Activated CD4-positive, alpha-beta T cell treated with anti-CD3 and anti-CD28 coated beads, Interleukin-2, amount 50 U/mL, for 48 hours (primary cell): ENCODE measurements at places on chromosomes 16 and 17.

GRCh38 chr16:14324581-14324980 is 253.5 kb downstream of the MRTFB start:
- no peak for DNase-seq

DNA sequence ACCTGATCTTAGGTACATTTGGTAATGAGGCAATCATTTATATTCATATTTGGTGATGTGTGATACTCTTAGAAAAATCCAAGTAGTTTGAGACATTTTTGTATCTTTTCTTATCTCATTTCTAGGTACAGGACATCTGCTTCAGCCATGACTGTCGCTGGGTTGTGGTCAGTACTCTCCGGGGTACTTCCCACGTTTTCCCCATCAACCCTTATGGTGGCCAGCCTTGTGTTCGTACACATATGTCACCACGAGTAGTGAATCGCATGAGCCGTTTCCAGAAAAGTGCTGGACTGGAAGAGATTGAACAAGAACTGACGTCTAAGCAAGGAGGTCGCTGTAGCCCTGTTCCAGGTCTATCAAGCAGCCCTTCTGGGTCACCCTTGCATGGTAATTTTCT is 312.2 kb downstream of the BCAS3 start:
- DNase-seq, result no peak

DNA sequence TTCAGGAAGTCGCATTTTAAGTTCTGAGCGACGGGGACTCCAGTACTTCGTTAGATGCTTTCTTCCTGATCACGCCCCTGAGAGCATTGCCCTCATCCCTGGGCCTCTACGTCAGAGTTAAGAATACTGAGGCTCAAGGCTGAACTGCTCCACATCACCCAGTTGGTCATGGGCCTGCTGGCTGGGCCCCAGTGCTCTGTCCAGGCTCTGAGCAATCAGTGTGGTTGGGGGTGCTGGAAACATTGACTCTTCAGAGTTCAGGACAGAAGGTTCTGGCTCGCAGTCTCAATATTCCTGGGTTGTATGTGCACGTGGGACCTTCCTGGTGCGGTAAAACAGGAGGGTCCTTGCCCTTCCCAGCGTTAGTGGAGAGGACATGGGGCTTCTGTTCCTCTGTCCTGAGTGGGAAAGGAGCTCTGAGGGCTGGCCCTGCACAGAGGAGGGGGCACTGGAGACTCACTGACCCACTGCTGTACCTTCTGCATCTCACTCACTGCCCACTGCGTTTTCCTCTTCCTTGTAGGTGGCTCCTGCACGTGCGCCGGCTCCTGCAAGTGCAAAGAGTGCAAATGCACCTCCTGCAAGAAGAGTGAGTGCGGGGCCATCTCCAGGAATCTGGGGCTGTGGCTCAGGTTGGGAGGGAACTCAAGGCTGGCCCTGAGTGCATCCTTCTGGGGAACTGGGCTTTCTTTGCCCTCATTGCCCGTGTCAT is 518 bp downstream of the MT1E start:
- DNase-seq, result no peak

GRCh38 chr17:78933025-78933958 is 8.1 kb upstream of the TIMP2 start:
- peak; percentile 54 for DNase-seq

DNA sequence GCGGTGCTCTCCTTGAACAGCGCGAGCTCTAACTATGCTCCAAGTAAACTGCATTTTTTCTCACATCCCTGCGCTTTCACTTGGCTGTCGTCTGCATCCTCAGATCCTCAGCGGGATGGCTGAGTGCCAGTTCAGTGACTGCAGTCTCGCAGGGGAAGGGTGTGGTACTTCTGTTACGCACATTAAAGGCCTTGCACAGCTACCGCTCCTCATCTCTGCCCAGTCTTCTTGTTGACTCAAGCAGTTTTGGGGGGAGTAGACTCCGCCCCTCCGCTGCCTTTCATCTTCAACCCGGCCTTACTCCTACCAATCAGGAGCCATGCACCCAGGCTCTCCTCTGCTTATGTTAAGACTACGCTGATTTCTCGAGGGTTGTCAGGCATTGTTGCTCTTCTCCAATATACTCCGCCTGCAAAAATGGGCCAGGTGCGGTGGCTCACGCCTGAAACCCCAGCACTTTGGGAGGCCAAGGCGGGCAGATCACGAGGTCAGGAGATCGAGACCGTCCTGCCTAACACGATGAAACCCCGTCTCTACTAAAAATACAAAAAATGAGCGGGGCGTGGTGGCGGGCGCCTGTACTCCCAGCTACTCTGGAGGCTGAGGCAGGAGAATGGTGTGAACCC is 10.0 kb downstream of the ATP5PD start:
- DNase-seq, result peak; percentile 78

DNA sequence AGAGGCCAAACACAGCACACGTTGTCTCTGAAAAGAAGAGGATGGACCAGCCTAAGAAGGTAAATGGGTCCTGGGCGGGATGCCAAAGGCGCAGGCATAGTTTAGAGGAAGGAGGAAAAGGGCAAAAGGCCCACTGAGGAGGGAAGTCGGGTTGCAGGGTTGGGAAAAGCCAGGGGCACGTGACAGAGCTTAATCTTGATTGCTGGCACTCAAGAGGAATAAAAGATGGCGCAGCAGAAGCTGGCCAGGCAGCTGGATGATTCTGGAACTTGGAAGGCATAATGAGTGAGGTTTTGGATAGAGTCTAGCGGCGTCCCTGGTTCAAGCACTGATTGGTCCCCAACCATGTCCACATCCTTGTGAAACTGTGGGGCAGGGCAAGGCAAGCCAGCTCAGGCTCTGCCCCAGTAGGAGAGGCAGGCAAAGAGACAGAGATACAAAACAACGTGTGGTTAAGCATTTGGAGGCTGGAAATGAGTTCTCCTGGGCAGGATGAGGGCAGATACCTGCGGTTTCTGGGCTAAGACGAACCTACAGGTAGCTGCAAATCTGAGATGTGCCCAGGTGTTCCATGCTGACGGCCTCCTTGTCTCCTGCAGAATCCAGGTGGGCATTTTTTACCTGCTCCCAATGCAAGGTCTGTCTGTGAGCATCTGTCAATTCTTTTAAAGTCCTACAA is 52.7 kb upstream of the CIBAR2 start:
- no peak for DNase-seq

DNA sequence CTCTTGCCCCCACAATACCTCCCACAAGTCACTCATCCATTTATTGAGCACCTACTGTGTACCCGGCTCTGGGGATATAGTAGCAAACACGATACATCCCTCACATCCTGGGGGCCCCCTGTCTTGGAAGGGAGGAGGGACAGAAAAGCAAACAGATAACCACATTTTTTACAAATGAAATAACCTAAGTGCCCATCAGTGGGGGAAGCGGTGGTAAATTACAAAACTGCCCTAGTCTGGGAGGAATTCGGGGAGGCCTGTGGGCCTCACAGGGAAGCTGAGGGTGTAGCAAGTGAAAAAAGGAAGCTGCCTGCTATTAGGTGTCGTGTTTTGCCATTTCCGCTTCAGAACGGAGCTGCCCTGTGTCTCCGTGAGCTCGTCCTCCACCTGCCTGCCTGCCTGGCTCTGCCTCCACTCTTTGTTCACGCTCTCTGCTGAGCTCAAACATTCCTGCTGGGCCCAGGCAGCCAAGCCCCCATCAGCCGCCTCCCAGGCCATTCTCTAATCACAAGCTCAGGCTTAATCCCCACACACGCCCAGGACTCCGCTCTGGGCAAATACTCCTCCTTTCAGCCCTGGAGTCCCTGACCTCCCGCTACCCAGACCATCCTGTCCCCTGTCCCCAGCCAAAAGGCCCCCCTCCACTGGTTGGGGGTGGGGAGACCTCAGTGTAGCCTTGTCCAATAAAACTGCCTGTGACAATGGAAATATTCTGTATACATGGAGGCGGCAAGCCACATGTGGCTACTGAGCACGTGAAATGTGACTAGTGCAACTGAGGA is 10.2 kb upstream of the SEC14L5 start:
- DNase-seq, result no peak

DNA sequence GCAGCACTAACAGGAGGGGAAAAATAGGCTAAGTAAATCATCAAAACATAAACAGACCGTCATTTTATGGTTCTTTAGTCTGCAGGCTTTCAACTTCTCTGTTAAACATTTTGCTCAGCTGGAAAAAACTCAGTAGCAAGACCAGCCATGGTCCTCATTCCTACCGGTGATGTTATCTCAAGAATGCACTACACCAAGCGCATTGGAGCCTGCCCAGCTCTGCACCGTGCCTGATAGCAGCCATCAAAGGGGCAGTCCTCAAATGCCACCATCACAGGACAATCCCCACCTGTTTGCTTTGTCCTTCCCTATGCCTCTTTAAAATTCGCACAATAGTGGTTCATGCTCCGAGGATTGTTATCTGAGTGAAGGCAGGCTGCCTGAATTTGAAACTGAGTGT is 181.5 kb upstream of the MON1B start:
- no peak for DNase-seq

GRCh38 chr16:87921236-87921773 is 15.0 kb downstream of the CA5A start:
- DNase-seq, result no peak

GRCh38 chr16:85275533-85276249 is 163.4 kb upstream of the CIBAR2 start:
- DNase-seq, result peak; percentile 73

- DNase-seq, result no peak
Observed at GRCh38 chr16:2987833-2988232, 7.6 kb upstream of the PKMYT1 start.

GRCh38 chr17:3636908-3637373 is 381 bp downstream of the CTNS start:
- no peak for DNase-seq
